ENCODE measurements at places on chromosomes 5 and 9.

DNA sequence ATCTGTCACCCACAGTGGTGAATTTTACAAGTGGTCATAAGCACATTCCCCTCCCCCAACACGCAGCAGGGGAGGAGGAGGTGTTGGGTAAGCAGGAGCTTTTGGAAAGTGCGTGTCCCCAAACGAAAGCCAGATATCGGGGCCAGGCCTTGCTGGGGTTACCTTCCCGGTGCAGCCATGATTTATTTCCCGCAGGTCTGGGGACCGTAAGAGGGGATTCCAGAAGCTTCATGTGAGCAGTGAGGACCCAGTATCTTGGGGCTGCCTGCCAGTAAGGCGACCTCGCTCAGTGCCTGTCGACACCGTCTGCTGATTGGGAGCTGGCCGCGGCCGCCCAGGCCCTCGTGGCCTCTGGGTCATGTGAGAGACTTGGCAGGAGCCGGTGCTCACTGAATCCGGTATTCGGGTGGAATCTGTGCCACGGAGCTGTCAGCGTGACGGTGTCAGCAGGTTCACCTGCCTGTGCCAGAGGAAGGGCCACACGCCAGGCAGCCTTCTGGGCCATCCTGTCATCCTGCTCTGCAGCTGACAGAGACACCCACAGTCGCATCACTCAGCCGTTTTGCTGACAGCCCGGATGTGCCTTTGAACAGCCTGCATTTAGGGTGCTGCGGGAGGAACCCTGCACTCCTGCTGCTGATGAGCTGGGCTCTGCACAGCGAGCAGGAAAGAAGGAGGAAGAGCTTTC lies 37.3 kb downstream of the SEC61B start:
- peak; percentile 21 for DNase-seq

- no peak for DNase-seq
Observed at GRCh38 chr9:116282597-116282996, 129.0 kb downstream of the PAPPA start.

DNA sequence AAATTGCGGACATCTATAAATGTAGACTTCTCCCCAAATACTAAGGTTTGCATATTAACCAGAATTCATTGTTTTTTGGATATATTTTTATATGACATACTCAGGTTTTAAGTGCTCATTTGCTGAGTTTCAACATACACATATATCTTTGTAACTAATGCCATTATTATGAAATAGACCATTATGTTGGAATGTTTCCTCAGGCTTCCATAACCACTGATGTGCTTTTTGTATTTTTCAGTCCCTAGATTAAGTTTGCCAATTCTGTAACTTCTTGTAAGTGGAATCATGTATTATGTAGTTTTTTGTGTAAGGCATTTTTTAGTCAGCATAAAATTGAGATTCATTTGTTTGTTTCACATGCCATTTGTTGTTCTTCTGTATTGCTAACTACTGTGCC lies 32.1 kb downstream of the HSPA4 start:
- no peak for DNase-seq

DNA sequence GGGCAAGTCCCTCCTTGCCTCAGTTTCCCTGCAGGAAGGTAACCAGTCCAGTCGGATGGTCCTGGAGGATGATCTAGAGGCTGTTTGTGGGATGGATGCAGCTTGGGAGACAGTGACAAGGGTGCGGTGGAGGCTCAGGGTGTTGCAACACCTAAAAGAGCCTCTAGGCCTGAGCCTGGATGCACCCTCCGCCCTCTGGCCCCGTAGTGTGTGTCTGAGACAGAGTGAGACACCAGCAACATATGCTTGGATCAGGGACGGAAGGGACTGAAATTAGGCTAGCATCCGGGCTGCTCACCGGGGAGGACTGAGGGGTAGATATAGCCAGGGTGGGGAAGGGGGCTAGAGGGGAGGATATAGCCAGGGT lies 1.1 kb downstream of the CRAT start:
- no peak for DNase-seq

- DNase-seq, result no peak
Observed at GRCh38 chr5:174837919-174838902, 113.8 kb downstream of the MSX2 start.

- DNase-seq, result no peak
Observed at GRCh38 chr5:16192311-16192710, 12.7 kb upstream of the MARCHF11 start.

DNA sequence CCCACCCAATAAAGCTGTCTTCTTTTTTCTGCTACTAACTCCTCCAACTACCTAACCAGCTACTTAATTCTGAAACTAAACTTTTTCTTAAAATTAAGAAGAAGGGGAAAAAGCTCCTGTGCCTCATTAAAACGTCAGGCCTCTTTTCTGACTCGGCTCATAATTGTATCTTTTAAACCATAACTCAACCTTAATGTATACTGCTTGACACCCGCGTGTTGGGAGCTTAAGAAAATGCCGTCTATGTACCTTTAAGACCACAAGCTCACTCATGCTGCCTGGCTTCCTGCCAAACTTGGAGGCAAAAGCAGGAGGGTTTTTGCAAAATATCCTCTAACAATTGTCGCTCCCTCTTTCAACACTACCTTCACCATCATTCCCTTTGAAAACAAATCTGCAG lies 5.0 kb downstream of the EBF1 start:
- no peak for DNase-seq

DNA sequence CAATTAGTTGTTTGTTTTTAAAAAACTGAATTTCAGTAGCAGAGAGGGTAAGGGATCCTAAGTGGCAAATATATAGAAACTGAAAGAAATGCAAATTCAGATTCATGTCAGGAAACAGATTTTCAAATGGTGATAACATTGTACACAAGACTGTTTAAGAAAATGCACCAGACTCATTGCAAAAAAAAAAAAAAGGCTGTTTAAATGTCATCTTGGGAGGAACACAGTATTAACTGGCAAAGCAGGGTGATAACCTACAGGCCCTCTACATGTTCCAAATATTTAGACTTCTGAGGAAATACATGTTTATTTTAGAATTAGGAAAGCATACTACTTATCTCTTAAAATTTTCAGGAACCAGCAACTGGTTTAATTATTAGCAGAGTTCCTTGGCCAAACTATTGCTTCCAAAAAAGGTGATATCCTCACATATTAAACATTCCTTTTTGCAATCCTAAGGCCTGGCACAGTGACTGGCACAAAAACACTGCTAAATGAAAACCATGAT lies 114.5 kb downstream of the TSSK1B start:
- DNase-seq, result no peak

- no peak for DNase-seq
Observed at GRCh38 chr5:177456976-177457851, 10.6 kb downstream of the PRR7 start.

DNA sequence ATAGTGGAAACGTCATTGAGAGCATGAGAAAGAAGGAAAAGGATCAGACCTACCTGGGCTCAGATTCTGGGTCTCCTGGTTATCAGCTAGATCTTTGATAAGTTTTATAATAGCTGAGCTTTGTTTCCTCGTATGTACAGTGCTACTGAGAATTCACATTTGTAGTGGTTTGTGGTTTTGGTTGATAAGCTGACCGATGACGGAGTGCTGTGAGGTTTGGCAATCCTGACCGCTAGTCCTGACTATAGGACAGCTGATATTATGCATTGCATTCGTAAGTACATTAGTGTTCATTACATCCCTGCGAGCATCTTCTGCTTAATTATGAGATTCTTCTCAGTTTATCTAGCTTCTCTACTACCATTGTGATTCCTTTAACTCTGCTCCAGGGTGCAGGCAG lies 190.7 kb upstream of the SLC27A6 start:
- no peak for DNase-seq

DNA sequence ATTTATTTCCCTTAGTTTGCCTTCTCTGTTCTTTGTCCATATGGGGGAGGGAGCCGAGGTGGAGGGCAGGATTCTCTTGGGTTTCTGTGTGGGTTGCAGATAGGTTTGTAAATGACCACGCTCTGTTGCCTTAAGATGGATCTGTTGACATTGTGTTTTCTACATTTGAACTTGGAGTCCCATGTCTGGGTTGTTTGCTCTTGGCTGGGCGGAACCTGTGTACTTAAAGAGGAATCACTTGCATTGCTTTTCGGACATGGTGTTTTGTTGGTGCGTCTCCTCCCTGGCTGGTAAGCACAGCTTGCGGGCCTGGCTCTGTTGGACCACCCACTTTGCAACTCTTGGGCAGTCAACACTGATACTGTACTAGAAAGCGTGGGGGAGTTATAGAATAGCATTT lies 45.9 kb downstream of the EHMT1 start:
- DNase-seq, result no peak

DNA sequence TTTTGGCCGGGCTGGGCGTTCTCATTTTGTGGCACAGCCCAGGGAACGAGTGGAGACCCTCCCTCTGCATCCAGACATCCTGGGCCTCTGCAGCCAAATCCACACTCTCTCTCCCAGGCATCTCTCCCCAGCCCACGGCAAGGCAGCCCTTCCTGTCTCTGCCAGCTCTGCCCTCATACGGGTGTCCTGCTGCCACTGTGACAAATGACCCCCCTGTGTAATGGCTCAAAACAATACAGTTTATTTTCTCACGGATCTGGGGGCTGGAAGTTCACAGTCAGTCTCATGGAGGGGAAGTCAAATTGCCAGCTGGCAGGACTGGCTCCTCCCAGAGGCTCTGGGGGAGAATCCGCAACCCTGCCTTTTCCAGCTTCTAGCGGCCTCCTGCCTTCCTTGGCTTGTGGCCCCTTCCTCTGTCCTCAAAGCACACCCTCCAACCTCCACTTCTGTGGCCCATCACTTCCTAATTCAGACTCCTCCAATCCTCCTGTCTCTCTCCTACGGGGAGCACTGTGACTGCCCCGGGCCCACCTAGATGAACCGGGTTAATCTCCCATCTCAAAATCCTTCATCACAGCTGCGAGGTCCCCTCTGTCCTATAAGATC lies 70.2 kb upstream of the COL5A1 start:
- no peak for DNase-seq

DNA sequence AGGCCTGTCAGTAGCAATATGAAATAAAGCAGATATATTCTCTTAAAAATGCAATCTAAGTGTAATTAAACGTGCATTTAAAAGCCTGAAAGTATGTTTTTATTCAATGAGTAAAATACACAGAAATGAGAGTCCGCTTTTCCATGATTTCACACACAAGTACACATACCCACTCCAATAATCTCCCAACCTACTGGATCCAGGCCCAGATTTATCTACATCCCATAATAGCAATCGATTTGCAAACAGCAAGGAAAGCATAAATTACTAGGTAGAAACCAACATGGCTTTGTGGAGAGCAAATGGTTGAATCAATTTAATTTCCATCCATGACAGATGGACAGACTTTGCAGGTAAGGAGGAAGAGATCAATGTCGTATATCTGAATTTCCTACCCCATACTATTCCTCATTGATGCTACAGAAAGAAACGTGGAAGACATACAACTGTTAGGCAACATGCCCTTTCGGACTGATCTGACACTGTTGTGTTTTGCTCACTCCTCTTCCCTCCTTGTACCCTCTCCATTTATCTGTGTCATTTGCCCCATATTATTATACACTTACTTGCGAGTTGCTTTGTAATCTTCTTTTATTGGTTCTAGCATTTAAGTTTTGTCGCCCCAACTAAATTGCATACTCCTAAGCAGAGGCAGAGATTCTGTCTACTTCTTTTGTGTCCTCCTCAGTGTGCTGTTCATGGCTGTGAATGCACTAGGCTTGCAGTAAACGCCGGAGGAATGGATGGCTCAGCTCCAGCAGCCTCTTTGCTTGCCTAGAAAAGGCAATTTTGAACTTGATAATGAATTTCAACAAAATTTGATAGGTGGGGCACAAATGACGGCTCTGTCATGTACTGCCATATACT lies 133.6 kb downstream of the NFIB start:
- no peak for DNase-seq

DNA sequence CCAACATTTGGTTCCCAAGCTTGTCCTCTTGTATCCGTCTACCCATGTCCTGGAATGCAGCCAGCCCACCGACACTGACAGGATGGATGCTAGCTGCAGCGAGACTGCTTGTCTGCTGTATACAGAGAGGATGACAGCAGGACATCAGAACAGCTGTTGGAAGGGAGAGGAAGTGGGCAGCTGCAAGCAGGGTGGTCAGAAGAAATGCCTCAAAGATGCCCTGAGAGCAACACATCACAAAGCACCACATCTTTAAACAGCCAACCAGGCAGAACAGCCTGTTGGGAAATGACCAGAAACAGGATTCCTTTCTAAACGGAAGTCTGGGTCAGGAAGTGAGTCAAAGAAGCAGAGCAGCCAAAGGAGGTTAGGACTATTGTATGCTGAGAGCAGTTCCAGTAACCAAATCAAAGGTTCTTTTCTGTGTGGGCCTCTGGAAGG lies 219.1 kb downstream of the NDUFS4 start:
- no peak for DNase-seq

GRCh38 chr9:135883410-135884089 lies 23.8 kb downstream of the CAMSAP1 start:
- no peak for DNase-seq

DNA sequence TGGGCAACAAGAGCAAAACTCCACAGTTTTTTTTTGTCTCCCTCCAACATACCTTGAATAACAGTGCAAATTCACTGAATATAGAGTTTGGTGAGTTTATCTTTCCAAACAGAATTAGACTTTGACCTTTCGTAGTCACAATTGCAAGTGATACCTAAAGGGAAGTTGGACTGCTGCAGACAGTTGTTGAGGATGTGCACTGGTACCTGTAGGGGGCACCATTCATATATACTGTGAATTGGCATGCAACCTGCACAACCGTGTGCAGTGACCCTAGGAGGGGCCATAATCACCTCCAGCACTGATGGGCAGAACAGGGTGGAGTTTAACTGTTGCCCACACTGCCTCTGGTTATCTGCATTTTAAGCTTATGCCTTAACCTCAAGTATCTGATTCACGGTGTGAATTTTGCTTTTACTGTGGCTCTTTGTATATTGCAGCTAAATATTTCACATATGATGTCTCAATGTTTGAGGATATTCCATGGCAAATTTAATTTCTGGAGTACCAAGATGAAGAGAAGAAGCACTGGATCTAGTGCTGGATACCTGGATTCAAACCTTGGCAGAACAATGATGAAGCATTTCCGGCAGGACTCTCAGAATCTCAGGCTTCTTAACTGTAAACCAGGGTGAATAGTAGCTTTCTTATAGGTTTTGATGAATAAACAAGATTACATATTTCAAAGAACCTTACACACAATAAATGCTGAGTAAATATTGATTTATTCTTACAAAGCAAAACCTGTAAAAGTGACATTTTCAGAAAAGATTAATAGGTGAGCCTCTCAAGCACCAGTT lies 144.3 kb downstream of the ACTBL2 start:
- no peak for DNase-seq

- DNase-seq, result no peak
Observed at GRCh38 chr5:120447706-120448239, 16.3 kb upstream of the PRR16 start.

DNA sequence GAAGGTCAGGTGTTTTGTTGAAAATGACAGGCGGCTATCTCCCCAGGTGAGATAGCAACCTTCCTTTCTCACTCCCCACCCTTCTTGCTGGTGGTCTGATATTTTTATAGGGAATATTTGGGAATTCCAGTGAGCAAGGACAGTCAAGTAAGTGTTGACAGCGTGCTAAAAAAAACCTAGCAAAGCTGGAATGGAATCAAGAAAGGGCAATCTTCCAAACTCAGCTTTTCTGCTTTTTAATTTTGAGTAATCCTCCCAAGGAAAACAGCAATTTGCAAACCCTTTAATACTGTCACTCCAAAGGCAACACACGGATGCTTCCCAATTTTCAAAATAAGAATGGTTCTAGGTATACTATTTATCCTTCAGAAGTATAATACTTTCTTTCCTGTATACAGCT lies 143.7 kb upstream of the PCA3 start:
- no peak for DNase-seq

GRCh38 chr5:1276930-1277329 lies 17.9 kb downstream of the TERT start:
- DNase-seq, result no peak

Measured in stimulated activated CD4-positive, alpha-beta T cell treated with anti-CD3 and anti-CD28 coated beads, Interleukin-15, amount 100 ng/mL, for 1 hour (primary cell).